ENCODE measurements at places on chromosomes 5 and 9.

GRCh38 chr5:140548791-140549190, 1.3 kb downstream of the EIF4EBP3 start:
- DNase-seq = no peak

DNA sequence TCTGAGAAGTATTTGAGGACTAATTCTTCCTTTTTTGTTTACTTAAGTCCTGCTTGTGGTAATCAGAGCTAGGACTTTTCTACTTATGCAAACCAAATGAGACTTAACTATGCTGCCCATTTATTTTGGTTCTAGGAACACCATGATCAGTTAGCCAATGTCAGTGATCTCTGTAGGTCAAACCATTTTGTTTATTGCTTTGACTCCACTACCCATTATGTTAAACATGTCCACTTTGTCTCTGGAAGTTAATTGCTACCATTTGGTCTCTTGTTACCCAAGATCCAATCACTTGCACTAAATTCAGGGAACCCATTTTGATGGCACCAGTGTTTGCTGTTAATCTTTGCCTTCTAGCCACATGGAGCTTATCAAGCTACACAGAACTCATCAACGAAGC, 161.9 kb downstream of the CCDC171 start:
- peak; percentile 43 for DNase-seq

- no peak for DNase-seq
Observed at GRCh38 chr9:113646946-113647914, 183.7 kb downstream of the RGS3 start.

DNA sequence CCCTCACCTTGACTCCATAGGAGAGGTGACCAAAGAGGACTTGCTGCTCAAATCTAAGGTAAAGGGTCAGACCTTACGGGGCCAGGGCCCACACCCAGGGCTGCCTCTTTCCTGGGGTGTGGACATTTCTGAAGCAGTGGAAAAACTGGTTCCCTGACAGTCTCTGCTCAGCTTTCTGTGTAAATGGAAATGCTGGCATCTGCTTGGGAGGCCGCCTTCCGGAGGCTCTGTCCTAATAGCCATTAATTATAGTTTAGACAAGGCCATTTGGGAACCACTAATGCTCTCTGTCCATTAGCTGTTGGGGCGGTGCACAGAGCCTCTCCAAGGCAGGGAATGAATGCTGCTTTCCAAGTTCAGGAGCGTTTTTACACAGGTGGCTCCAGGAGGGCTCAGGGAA, 17.3 kb downstream of the USP20 start:
- no peak for DNase-seq

DNA sequence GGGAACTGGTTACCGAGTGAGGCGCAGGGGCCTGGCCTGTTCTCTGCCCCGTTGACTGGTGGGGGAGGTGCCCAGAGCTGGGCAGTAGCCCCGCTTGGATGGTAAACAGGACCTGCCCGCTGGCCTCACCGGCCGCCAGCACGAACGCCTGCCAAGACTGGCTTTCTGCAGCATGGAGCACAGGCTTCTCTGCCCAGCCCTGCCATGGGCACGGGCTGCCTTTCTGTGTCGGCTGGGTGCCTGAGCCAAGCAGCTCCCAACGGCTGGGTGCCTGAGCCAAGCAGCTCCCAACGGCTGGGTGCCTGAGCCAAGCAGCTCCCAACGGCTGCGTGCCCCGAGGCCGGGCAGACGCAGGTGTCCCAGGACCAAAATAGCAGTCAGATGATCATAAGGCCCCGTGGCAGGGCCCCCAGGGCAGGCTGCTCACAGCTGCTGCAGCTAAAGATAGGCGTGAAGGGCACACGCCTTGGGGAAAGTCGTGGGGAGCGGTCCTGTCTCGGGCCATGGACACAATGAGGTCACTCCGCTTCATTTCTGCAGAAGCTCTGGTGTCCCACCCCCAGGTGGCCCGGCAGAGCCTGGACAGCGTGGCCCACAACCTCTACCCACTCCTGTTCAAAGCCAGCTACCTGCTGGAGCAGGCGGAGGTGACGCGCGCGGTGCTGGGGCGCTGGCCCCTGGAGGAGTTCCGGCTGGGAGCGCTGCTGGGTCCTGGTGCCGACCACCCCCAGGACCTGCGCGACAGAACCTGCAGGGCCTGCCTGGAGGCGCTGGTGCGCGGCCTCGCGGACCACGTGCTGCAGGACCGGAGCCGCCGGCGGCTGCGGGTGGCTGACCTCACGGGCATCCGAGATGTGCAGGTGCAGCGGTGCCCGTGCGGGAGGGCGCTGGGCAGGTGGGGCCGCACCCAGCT, at the start of gene LRRC14B:
Gene LRRC14B (plus strand): TSS at position 460 of the 913 bp plus-strand sequence. CDS start 44 bp downstream, at position 504.
- no peak for DNase-seq

GRCh38 chr5:33641744-33642505, 201.2 kb downstream of the TARS1 start:
- peak; percentile 87 for DNase-seq

- no peak for DNase-seq
Observed at GRCh38 chr5:118844351-118844750, 144.0 kb downstream of the DTWD2 start.

GRCh38 chr5:158511454-158511853, 588.3 kb downstream of the EBF1 start:
- no peak for DNase-seq

DNA sequence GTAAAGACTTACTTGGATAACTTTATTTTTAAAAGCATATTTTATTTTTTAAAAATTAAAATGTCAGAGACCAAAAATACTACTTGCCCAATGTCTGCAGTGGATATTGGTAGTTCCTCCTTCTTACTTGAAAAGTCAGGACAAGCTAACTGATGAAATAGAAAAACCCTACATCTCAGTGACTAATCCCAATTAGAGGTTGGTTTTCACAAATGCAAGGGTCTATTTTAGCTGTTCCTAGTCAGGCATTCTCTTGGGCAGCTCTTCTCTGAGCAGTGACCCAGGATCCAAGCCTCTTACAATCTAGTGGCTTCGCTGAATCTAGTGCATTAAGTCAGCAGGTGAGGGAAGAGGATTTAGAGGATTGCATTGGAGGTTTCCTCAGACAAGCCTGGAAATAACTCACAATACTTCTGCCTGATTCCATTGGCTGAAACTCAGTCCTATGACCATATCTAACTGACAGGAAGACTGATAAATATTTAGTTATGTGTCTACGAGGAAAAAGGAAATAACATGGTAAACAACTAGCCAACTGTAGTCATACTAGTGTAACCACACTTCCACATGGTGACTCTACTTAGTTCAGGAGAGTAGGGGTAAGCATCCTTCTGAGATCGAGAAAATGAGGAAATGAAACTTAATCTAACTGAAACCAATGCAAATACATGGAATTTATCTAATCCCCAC, 34.2 kb upstream of the MIER3 start:
- no peak for DNase-seq

- DNase-seq = no peak
Observed at GRCh38 chr5:421901-422300, 21.1 kb upstream of the EXOC3 start.

GRCh38 chr9:109205526-109205925, 38.5 kb upstream of the FRRS1L start:
- DNase-seq = no peak

- no peak for DNase-seq
Observed at GRCh38 chr9:8329561-8330283, 530.1 kb upstream of the DMAC1 start.

- DNase-seq = no peak
Observed at GRCh38 chr5:169229342-169229892, 71.5 kb downstream of the SLIT3 start.

GRCh38 chr5:91122651-91123050, 260.5 kb downstream of the ARRDC3 start:
- DNase-seq = no peak

- no peak for DNase-seq
Observed at GRCh38 chr5:151615431-151615830, 24.3 kb upstream of the FAT2 start.

DNA sequence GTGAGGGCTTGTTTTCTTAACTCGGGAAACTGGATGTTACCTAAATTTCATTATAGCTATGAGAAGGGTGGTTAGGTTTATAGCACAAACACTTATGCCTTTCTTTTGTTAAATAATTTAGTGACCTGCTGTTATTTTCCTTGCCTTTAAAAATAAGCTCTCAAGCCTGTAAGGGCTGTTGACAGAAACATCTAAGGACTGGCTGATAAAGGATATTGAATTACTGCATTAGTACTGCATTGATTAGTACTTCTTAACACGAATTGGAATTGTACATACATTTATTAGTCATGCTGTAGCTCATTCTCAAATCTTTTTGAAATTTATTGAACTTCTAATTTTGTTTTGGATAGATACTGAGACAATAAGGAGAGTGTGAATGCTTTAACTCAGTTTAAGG, 85.1 kb upstream of the DHFR start:
- DNase-seq = no peak

- no peak for DNase-seq
Observed at GRCh38 chr9:129809346-129809745, 6.4 kb downstream of the TOR1B start.

- no peak for DNase-seq
Observed at GRCh38 chr5:171599411-171599810, 180.0 kb downstream of the FGF18 start.

DNA sequence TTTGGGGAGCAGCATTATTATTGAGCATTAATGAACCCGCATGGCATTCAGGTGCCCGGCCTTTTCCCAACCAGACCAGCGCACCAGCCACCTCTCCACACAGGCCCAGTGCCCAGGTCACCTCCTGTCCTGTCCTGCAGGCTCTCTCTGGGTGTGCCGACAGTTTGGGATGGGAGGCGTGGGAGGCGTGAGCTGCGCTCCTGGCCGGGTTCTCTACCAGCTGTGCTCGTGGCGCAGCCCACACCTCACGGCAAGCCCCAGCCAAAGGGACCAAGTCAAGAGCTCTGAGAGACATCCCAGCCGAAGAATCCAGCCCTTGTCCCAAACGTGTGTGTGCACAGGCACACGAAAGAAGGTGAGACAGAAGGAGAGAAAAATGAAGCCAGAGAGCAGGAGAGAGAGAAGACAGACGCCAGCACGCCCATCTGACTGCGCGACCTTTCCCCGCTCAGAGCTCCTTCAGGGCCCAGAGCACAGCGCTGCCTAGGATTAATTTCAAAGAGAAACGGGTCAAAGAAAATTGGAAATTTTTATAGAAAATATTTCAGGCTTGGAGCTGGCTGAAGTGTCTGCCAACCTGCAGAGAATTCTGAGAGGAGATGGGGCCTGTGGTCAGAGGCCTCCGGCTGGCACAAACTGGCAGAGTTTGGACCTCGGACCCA, 81.7 kb downstream of the ADAMTS2 start:
- no peak for DNase-seq

GRCh38 chr5:35826554-35826953, 30.1 kb upstream of the IL7R start:
- DNase-seq = no peak

GRCh38 chr5:66329078-66329477, 185.0 kb downstream of the SREK1 start:
- no peak for DNase-seq

- no peak for DNase-seq
Observed at GRCh38 chr9:121107029-121107428, 32.3 kb downstream of the CNTRL start.

Data from mesenchymal stem cell (in vitro differentiated cells and primary cell).